ENCODE measurements at places on chromosomes 11 and 22. TPM values are rescaled to one million over a fixed set of nuclear protein-coding genes. Genes with fewer than 3 reads are reported as not detected.

DNA sequence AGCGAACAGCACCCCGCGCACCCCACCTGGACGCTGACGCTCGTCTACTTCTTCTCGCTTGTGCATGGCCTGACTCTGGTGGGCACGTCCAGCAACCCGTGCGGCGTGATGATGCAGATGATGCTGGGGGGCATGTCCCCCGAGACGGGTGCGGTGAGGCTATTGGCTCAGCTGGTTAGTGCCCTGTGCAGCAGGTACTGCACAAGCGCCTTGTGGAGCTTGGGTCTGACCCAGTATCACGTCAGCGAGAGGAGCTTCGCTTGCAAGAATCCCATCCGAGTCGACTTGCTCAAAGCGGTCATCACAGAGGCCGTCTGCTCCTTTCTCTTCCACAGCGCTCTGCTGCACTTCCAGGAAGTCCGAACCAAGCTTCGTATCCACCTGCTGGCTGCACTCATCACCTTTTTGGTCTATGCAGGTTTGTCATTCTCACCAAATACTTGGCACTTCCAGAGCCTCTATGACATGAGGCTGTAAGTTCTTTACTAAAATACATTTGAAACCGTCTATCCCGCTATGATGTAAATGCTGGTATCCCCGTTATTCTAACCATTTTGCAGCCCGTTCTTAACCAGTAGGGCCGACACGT is 535 bp downstream of the AQP11 start:
- DNase-seq = no peak
- no peak overlapping the region for H3K27ac ChIP-seq
- peaks cover 16% of the 10 kb centered on the region for H3K4me1 ChIP-seq
- H3K36me3 ChIP-seq = no peaks in the 10 kb centered on the region

DNA sequence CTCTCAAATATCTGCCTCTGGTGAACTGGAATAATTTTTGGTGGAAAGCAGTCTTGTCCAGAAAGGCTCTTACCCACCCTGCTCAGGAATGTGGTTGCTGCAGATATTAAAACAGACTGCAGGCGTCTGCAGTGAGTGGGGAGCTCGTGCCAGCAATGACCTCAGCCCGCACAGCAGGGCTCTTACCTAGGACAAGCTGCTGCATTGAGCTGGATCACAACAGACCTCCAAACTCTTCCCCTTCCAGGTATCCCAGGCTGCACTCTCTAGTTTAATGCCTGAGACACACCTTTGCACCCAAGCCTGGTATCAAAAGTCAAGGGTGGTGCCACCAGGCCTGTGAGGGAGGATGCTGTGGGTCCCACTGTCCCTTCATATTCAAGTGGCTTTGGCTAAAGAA is 69.7 kb upstream of the CDON start:
- DNase-seq = no peak
- H3K27me3 ChIP-seq = peaks cover 26% of the 10 kb centered on the region
- H3K4me3 ChIP-seq = no peak overlapping the region
- H3K27ac ChIP-seq = no peak overlapping the region

DNA sequence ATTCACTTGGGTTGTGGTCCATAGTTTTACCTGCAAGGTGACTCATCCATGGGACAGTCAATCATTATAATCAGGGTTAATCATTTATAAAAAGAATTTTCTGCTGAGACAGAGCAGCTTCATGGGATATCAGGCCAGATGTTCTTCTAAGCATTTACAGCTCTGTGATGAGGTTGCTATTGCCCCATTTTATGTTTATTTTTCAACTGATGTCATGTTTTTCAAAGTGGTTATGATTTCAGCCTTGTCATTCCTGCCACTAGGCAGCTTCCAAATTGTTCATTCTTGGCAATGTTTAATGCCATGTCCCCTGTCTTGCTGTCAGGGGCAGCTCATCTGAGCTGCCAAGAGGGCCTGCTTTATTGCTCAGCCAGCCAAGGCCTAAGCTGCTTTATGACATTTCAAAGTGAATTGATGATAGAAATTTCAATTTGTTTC is 35.9 kb upstream of the ZBED5 start:
- H3K4me1 ChIP-seq = no peaks in the 10 kb centered on the region
- DNase-seq = no peak
- peaks cover 3% of the 10 kb centered on the region for H3K27me3 ChIP-seq
- H3K27ac ChIP-seq = no peak overlapping the region

GRCh38 chr11:69642549-69642912 is 1.6 kb downstream of the CCND1 start:
- no peak overlapping the region for H3K4me3 ChIP-seq
- H3K36me3 ChIP-seq = no peaks in the 10 kb centered on the region
- H3K27ac ChIP-seq = no peak overlapping the region
- peak; percentile 59 for DNase-seq
- peaks cover 10% of the 10 kb centered on the region for H3K4me1 ChIP-seq

DNA sequence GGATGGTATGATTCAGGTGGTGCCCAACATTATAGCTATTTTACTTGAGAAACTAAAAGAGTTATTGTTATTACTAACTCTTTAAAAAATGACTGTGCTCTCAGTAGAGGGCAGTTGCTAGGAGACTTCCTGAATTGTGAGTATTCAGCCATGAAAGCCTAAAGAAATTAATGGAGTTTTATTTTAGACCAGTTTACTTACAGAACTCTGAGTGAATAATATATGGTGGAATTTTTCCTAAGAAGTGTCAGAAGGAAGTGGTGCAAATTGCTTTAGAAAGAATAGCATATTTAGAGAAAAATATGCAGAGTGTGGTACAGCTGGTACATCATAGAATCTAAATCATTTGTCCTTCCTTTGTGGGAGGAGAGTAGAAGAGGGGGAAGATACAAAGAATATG is 689.9 kb upstream of the CCDC90B start:
- no peaks in the 10 kb centered on the region for H3K36me3 ChIP-seq
- no peak overlapping the region for H3K27ac ChIP-seq
- H3K4me1 ChIP-seq = no peaks in the 10 kb centered on the region

DNA sequence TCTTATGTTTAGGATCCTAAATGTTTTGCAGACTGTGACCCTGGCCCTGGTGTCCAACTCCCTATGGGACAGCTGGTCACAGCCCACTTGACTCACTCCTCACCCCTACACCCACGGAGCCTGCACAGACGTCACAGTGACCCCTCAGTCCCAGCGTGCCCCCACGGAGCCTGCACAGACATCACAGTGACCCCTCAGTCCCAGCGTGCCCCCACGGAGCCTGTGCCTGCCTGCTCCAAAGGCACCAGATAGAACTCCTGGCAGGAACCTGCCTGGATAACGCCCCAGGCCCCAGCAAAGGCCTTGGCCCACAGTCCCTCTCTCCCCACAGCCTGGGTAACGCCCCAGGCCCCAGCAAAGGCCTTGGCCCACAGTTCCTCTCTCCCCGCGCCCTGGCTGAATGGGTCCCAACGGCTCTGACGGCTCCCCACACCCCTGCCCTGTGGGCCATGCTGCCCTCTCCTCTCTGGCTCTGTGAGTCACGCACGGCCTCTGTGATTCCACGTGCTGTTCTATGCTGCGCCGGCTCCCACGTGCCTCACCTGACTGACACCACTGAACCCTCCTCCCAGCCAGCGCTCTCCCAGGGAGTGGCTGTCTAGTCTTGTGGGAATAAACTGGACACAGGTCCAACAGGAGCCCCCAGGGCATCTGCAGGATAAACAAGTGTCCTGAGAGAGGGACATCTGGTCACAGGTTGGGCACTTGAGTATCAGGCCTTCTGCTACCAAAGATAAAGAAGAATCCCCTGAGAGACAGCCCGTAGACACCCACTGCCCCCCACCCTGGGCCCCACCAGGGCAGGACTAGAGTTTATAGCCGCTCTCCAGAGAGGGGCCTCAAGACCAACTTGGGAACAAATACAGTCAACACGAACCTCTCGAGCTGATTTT is 250.3 kb downstream of the BRD1 start:
- H3K36me3 ChIP-seq = no peaks in the 10 kb centered on the region
- no peak overlapping the region for H3K4me3 ChIP-seq
- H3K4me1 ChIP-seq = no peaks in the 10 kb centered on the region

DNA sequence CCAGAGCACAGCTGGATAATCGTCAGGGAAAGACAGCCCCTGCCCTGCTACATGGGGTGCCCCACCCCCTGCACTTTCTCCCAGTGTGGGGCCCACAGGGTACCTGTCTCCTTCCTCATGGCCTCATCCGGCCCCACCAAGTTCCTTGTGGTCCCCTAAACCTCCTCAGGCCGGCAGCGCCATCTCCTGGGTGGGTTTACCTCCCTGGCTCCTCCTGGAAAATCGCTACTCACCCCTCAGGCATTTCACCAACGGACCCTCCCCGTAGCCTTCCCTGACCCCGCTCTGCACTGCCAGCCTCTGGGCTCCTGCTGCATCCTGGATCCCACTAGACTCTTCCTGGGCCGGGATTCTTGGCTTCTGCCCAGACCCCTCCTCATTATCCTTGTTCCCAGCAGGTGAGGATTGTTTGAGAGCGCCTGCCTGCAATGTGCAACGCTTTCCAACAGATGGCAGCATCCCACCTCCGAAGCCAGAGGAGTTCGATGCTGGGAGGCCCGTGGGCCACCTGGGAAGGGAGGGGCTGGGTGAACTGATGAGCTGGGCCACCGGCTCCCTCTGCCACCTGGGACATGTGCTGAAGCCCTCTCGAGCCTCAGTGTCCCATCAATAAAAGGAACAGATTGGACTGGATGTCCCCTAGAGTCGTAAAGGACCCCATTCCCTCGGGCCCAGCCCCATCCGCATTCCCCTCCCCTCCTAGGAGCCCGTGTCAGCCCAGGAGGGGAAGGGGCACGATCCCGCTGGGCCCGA is 44.2 kb upstream of the TTLL12 start:
- no peak overlapping the region for H3K4me3 ChIP-seq
- peaks cover 8% of the 10 kb centered on the region for H3K27me3 ChIP-seq
- peaks cover 8% of the 10 kb centered on the region for H3K4me1 ChIP-seq

DNA sequence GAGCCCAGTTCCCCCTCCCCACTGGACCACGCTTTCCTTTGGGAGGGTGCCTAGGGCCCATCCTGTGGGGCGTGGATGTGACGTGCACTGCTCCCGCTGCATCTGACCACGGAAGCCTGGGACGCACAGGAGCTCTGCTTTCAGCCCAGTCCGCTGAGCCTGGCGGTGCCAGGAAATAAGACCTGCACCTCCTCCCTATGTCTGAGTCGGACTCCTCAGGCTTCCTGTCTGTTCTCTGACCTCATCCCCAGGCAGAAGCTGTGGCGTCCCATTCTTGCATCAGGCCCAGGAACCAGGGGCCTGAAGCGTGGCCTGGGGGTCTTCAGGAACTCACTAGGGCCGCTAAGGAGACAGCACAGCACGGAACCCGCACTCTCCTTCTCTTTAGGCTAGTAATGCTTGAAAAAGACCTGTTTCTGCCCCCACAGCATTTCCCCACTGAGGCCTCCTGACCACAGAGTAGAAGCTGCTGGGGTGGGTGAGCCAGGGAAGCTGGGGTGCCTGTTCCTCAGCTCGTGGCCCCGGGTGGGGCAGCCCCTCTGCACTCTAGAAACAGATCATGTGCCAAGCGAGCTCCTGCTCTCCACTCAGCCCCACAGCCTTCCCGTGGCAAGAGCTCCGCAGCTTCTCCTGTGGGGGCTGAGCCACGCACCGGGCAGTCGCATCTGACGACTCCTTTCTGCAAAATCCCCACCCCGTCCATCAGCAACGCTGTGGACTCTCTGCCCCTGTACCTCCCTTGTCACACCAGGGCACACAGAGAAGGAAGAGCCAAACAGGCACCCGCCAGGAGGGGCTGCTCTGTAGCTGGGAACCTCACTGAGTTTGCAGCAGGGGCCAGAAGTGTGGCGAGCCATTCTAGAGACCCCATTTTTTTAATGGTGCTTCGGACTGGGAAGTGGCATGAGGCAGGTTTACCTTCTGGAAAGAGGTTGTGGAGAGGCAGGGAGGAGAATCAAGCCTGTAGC is 22.6 kb downstream of the MOV10L1 start:
- H3K4me1 ChIP-seq = peaks cover 22% of the 10 kb centered on the region
- no peaks in the 10 kb centered on the region for H3K27me3 ChIP-seq

DNA sequence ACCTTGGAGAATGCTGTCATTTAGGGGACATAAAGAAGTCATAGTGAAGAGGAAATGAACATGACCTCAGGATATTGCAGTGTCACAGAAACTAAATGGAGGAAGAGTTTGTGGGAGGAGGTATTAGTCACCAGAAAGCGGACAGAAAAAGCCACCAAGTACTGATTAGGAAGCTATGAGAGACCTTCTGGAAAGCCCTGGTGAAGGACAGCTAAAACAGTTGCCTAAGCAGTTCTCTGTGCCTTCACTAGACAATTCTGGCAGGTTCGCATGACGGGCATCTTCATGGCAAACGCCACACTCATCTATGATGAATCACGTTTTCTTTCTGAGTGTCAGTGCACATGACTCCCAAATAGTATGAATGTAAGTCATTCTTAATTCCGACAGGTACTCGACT is 325.8 kb downstream of the C11orf87 start:
- no peaks in the 10 kb centered on the region for H3K4me1 ChIP-seq
- H3K4me3 ChIP-seq = no peak overlapping the region
- no peak for DNase-seq
- no peaks in the 10 kb centered on the region for H3K36me3 ChIP-seq

GRCh38 chr22:47089796-47090460 is 327.5 kb downstream of the TBC1D22A start:
- peaks cover 20% of the 10 kb centered on the region for H3K36me3 ChIP-seq
- no peak overlapping the region for H3K27ac ChIP-seq
- H3K4me1 ChIP-seq = peaks cover 14% of the 10 kb centered on the region
- peak overlapping the region; percentile 29 for H3K4me3 ChIP-seq
- no peaks in the 10 kb centered on the region for H3K27me3 ChIP-seq

GRCh38 chr22:32623943-32624342 is 149.3 kb downstream of the FBXO7 start:
- peaks cover 7% of the 10 kb centered on the region for H3K4me1 ChIP-seq
- no peak overlapping the region for H3K4me3 ChIP-seq
- peaks cover 11% of the 10 kb centered on the region for H3K27me3 ChIP-seq
- no peak overlapping the region for H3K27ac ChIP-seq

- H3K36me3 ChIP-seq = no peaks in the 10 kb centered on the region
- peaks cover 7% of the 10 kb centered on the region for H3K27me3 ChIP-seq
- DNase-seq = no peak
- H3K4me1 ChIP-seq = no peaks in the 10 kb centered on the region
- H3K27ac ChIP-seq = no peak overlapping the region
Observed at GRCh38 chr11:126548581-126549550, 193.4 kb downstream of the ST3GAL4 start.

- H3K4me3 ChIP-seq = no peak overlapping the region
- H3K27me3 ChIP-seq = no peaks in the 10 kb centered on the region
- DNase-seq = no peak
- no peak overlapping the region for H3K27ac ChIP-seq
- peaks cover 2% of the 10 kb centered on the region for H3K4me1 ChIP-seq
Observed at GRCh38 chr11:48148749-48149148, 67.9 kb upstream of the OR4B1 start.

The OR5T3 gene
- total RNA-seq = not detected

The LRRN4CL gene
- 0.19 TPM for total RNA-seq

The PARVG gene
- 238 TPM for total RNA-seq

The FOSL1 gene
- 1.9 TPM for total RNA-seq

The ADAMTS8 gene
- not detected for total RNA-seq

The CRYBB1 gene
- not detected for total RNA-seq

The CASP5 gene
- total RNA-seq = not detected

The LINC01488 gene
- total RNA-seq = not detected

Measured in activated naive CD8-positive, alpha-beta T cell treated with anti-CD3 and anti-CD28 coated beads, Interleukin-2, amount 10 ng/mL, durations not matched to agents 7 days and 5 days (primary cell).